Neural crest cell (in vitro differentiated cells): ENCODE measurements at places on chromosomes 5 and 9. TPM values are rescaled to one million over a fixed set of nuclear protein-coding genes. Genes with fewer than 3 reads are reported as not detected.

DNA sequence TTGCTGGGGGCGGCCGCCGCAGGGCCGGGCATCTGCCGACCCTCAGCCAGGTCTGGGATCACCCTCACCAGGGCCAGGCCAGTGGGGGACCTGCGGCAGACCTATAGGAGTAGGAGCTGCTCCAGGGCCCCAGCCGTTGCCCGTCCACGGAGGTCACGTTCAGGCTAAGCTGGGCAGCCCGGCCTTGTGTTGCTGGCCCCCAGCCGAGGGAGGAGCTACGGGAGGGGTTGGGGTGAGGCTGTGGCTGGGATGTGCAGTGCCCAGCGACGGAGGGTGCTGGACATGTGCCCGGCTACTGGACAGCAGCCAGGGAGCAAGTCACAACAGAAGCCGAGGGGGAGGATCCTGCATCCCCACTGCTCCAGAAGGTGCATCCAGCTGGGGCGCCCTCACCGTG lies 39.6 kb upstream of the SLC6A19 start:
- DNase-seq = no peak

- no peak for DNase-seq
Observed at GRCh38 chr9:131348631-131349521, 45.0 kb upstream of the PRRC2B start.

DNA sequence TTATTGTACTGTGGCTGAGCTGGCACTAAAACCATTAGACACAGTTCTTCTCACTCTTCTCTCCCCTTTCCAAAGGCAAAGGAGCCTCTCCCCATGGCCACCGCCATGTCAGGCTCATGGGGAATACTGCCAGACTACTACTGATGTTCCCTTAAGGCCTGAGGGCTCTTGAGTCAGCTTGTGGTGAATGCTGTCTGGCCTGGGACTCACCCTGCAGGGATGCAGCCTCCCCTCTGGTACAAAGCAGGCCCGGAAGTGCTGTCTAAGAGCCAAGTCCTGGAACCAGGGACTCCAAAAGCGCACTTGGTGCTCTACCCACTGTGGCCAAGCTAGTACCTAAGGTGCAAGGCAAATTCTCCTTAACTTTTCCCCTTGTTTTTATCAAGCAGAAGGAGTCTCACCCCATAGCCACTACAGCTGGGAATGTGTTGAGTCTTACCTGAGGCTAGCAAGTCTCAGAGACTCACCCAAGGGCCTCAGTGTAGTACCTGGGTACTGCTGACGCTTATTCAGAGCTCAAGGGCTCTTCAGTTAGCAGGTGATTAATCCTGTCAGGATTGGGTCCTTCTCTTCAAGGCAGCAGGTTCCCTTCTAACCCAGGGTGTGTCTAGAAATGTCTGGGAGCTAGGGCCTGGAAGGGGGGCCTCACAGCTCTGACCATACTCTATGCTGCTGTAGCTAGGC lies 33.2 kb upstream of the C5orf46 start:
- no peak for DNase-seq

- no peak for DNase-seq
Observed at GRCh38 chr9:31393240-31393639, 991.2 kb upstream of the ACO1 start.

DNA sequence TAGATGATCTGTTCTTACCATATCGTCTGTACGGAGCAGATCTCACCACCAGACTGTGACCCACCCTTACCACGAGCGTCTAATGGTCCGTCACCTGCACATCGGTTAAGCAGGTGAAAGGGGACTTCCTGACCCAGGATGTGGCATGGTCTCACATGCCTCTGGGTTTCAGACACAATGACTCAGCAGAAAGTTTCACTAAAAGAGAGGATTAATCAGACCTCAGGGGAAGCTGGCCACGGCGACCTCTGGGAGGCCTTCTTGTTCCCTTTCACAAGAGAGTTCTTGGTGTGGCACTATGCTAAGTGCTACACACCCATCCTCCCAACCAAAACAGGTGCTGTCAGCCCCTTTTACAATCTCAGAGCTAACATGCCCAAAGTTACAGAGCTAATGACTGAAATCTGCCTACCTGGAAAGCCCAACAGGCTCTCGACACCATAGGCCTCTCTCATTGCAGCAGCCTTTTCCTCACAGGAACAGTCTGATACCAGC lies 41.6 kb downstream of the ADAMTS12 start:
- no peak for DNase-seq

- DNase-seq = peak; percentile 45
Observed at GRCh38 chr5:73437101-73437776, 11.3 kb downstream of the FOXD1 start.

DNA sequence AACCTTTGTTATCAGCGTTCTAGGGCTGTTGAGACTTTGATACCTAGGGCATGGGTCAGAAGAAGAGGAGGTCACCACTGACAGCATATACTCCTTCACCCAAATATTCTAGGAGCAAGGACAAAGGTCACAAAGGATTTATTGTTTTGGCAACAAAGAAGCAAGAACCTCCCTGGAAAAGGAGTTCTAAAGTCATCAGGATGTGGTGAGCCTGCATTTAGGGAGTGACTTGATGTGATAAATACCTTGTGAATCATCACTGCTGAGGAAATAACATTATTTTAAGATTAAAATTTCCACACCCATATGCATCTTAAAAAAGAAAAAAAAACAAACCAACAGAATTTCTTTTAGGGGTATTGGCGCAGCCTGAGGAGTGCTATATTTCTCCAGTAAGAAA lies 13.9 kb downstream of the IFNA1 start:
- no peak for DNase-seq

DNA sequence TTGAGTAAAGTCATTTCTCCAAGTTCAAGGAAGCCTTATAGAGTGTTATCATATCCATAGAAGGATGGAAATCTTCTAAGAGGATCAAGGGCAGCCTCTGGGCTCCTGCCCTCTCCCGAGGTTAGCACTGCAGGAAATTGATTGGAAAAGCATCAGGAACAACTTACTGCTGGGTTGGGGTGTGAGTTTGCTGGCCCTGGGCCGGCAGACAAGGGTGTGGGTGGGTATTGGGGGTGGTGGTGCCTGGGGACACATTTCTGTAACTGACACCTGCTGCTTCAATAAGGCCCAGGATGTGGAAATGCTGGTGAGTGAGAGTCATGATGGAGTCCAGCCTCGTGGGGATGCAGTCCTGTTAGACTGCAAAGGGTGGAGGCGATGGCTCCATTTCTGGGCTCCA lies 5.5 kb downstream of the CSF2 start:
- DNase-seq = no peak

GRCh38 chr5:164289526-164289925 lies 784.1 kb downstream of the MAT2B start:
- DNase-seq = no peak

DNA sequence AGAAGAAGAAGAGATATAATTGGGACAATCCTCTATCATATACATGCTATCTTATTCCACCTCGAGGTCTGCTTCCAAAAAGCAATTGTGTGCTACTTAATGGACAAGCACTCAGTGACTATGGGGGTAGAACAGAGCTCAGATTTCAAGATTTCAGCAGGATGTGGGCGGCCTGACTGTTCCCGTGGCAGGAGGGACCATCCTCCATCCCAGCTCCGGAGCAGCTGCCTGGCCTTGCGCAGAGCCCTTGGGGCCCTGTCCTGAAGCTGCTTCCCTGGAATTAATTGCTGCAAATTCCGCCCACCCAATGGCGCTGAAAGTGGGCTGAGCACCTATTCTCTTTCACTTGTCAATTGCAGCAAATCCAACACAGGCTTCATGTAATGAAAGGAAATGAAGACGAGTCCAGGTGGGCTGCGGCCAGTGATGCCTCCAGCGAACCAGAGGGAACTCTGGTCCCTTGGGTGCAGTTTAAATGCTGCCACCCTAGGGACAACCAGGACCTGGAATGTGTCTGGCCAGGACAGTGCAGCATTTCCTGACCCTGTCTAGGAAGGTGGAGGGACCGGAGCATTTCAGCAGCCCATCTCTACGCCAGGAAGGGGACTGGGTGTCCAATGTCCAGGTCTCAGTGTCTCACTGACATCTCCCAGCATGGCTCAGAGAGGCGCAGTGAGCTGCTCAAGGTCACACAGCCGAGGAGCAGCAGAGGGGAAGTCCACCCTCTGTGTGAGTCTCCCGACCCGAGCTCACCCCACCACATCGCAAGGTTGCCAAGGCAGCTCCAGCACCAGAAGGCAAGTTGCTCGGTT lies 50.5 kb upstream of the FCN1 start:
- DNase-seq = no peak

- DNase-seq = no peak
Observed at GRCh38 chr5:67248703-67249589, 52.3 kb upstream of the CD180 start.

DNA sequence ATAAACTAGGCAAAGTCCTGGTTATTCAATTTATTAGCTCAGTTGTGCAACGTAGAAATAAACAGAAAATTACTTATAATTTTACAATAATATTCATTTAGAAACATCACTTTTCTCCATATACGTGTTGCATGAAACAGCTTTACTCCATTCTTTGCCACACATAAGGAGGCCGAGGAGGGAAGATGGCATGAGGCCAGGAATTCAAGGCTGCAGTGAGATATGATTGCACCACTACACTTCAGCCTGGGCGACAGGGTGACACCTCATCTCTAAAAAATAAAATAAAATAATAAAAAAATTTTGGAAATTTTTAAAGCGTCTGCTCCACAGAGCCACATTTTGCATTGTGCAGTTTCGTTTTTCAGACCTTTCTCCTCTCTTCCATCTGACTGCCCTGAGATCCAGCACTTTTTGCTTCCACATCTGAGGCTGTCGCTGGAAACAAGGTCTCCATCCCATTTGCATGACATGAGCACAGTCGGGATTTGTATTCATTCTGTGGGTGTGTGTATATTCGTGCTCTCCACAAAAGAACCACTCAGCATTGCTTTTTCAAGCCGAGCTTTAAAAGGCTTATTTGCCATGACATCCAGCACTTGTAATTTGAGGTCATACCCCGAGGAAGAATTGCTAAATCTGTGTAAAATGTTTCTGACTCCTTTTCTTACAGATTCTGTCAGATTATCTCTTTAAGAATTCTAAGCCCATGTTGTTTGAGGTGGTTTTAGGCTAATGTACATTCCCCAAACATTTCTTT lies 98.6 kb upstream of the MSX2 start:
- no peak for DNase-seq

- DNase-seq = no peak
Observed at GRCh38 chr9:116549786-116550660, 137.1 kb upstream of the TRIM32 start.

Gene ROPN1L
- total RNA-seq = 0.68 and 1.0 TPM in 2 replicates

Gene DIRAS2
- total RNA-seq = 0.77 TPM in 2 replicates

Gene FBP1
- total RNA-seq = 0.80 and 0.86 TPM in 2 replicates

Gene SPATA6L
- 0.44 and 1.3 TPM in 2 replicates for total RNA-seq

Gene CNOT6
- 70.6 and 75.7 TPM in 2 replicates for total RNA-seq

Gene SLC25A48
- not detected in 2 replicates for total RNA-seq
